ENCODE measurements at places on chromosomes 2 and 18. TPM values are rescaled to one million over a fixed set of nuclear protein-coding genes. Genes with fewer than 3 reads are reported as not detected.
A peak's percentile ranks its signal among the peaks of the same experiment; 100 is the strongest.

- no peak for DNase-seq
Measured at GRCh38 chr18:54911551-54911950, 47.7 kb downstream of the CCDC68 start.

GRCh38 chr2:12612671-12613070 lies 104.1 kb upstream of the TRIB2 start:
- DNase-seq = no peak

DNA sequence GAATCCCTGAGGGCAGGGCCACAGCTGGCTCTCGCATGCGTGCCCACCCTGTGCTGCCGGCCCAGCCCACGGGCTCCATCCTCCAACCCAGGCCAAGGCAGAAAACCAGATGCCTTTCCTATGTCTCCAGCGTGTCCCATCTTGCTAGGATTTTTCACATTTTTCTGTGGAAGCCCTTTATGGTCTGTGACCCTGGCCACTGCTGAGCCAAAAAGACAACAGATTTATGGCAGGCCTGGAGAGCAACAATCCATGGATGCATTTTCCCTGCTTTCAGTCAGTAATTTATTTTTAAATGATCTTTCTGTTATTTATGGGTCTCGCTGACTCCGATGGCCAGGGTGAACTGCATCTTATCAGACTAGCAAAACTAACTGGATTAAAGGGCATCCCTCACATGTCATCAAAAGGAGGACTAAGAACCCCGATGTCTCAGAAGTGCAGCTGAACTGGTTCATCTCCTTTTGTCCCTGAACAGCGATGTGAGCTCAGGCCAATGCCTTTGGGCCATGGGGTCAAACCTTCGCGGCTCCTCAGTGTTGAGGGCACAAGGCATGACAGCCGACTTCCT lies 346.0 kb downstream of the CYRIA start:
- DNase-seq = no peak

- DNase-seq = peak; percentile 12
Measured at GRCh38 chr18:40019797-40020392, 1935.1 kb upstream of the PIK3C3 start.

DNA sequence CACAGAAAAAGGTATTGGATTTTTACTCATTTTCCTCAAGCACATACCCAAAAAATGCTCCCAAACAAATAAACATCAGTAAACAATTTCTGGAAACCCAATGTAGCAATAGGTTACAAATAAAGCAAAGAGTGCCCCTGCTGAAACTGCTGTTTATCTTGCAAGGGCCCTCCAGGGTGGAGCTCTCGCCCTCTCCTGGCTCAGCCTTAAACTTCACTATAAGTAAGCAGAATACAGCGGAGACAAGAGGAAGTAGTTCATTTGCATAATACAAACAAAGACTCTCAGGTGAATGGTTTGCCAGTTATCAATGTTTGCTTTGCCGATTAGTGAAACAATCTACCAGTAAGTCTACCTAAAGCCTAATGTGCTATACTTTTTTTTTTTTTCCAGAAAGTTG lies 437.6 kb downstream of the DLGAP1 start:
- DNase-seq = peak; percentile 56

GRCh38 chr18:45251236-45251635 lies 364.0 kb upstream of the SLC14A2 start:
- no peak for DNase-seq

- DNase-seq = no peak
Measured at GRCh38 chr2:101698844-101699754, 1.6 kb downstream of the MAP4K4 start.

- peak; percentile 74 for DNase-seq
Measured at GRCh38 chr2:105768961-105769452, 24.3 kb downstream of the NCK2 start.

GRCh38 chr2:39408351-39409136 lies 28.5 kb downstream of the MAP4K3 start:
- no peak for DNase-seq

DNA sequence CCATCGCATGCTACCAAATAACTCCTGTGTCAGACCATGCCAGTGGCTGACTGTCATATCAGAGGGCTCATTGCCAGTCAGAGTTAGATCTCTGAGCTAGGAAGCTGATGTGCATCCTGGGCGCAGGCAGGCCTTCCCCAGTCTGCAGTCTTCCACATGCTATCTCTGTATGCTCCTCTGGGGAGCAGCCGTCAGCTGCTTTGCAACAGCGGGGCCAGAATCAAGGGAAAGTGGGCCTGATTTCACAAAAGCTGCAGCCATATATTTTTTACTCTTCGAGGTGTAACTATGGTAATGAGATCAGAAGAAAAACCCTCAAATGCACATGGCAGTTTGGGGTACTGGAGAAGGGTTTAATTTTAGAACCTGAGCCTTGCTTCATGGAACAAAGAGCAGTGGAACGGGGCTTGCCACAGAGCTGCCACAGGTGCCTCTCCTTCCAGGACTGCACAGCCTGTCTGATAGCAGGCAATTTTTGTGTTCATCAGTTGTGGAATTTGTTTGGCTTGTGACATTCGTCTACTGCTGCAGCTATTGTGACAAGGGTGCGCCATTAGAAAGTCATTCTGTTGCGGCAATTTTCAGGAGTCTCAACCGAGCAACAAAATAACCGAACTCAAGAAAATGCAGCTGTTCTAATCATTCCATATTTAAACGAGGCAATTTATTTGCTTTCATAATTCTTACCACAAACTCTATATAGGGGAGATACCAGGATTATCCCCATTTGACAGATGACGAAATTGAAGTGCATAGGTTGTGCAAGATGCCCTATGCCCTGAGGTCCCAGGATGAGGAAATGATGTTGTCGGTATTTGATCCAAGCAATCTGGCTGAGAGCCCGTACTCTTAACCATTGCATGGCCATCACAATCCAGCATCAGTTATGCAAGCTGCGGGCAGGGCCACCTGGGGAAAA lies 109.6 kb upstream of the CYRIA start:
- DNase-seq = peak; percentile 15

DNA sequence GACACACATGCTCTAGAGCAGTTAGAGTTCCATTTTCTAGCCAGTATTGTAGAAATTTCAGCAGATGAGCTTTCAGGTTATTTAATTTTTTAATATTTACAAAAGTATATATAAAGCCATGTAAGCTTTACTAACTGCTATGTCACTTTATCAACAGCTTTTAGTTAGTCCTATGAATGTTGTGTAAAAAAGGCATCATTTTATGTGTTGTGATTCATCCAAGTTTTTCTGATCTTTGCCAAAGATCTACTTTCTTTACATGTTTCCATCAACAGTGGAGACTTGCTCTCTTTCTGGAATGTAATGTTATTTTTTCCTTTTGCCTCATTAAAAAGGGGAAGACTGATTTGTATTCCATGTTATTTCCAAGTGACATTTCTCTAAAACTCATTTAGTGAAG lies 125.2 kb upstream of the TFPI start:
- no peak for DNase-seq

GRCh38 chr2:74205596-74205995 lies 7.2 kb downstream of the MTHFD2 start:
- no peak for DNase-seq

DNA sequence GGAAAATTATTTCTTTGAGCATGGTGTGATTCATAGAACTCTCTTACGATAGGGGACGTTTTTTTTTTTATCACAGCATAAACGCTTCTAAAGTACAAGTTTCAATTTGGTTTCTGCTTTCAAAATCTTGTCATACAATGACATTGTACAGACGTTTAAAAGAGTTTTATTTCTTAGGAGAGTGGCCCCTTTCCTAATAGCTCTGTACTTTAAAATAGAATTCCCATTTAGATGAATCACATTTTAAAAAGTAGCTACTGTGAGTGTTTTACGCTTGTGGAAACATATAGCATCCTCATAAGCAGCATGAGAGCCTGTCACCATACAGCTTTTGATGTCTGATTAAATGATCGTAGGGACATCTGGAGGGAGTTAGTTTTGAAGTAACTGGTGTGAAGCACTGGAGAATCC lies 510.9 kb downstream of the PARD3B start:
- DNase-seq = no peak

- DNase-seq = no peak
Measured at GRCh38 chr2:8028981-8029380, 652.9 kb upstream of the ID2 start.

- no peak for DNase-seq
Measured at GRCh38 chr2:81467096-81467495, 1162.5 kb upstream of the LRRTM1 start.

DNA sequence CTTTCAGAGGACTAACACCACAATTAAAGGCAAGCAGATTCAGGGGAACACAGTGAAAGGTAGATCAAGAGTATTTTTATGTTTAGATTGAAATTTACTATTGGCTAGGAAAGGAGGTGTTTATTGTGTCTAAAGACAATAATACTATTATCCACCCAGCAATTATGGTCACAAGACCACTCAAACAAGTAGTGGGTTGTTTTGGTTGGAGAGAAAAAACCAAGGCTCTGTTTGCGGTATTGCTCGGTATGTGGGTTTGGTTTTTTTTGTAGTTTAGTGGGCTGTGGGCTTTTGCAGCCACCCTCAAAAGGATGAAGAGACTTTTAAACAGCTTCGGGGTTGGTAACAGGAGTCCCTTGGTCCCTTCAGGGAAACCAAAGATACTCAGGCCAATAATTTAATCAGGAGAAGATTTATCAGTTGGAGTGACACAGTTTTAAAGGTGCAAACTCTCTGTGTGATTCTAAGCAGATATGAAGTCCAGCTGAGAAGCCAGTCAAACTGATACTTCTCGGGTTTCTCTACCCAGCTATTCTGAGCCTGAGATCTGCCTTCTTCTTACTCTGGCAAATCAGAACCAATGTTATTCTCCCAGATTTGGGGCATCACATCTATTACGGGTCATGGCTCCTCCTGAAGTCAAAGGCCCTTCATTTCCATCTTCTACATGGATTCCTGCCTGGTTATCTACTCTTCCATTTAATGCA lies 55.3 kb downstream of the DCC start:
- DNase-seq = no peak

- DNase-seq = peak; percentile 39
Measured at GRCh38 chr2:111534910-111535352, 349.1 kb downstream of the ANAPC1 start.

GRCh38 chr2:65464604-65465003 lies 32.2 kb upstream of the SPRED2 start:
- no peak for DNase-seq

GRCh38 chr18:77131652-77132368 lies 773 bp downstream of the MBP start:
- DNase-seq = peak; percentile 85

DNA sequence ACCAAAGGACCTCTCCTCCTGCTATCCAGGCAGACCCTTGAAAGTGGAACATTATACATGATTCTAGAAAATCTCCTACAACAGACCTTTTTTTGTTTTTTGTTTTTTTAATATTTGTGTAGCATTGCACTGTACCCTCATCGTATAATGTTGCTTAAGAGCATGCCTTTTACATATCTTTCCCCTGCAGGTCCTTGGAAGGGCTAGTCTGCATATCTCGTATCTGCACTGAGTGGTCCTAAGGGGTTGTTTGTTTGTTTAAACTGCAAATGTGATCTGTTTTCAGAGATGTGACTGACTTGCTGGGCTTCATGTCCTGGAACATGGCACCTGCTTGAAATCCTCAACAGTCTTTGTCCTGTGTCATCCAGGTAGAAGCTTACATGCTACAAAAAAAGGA lies 204.1 kb downstream of the FAM210A start:
- no peak for DNase-seq

- no peak for DNase-seq
Measured at GRCh38 chr2:19579461-19579860, 221.0 kb upstream of the OSR1 start.

GRCh38 chr18:46481847-46482245 lies 175.2 kb downstream of the LOXHD1 start:
- no peak for DNase-seq

GRCh38 chr2:44612276-44612675 lies 250.5 kb downstream of the CAMKMT start:
- DNase-seq = no peak

DNA sequence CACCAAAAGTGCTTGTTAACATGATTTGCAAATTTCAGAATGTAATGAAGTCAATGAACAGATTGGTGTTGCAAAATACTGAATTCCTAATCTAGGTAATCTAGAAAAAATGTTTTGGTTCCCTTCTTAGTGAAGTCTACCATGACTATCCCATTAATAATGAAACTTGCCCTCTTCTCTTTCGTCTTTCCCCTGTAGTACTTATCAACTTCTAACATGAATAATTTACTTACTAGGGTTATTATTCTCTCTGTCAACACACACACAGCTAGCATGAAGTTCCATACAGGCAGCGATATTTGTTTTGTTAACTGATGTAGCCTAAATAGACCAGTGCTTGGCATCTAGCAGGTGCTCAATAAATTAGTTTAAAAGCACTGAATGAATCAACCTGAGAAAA lies 160.2 kb downstream of the NCK2 start:
- DNase-seq = no peak

DNA sequence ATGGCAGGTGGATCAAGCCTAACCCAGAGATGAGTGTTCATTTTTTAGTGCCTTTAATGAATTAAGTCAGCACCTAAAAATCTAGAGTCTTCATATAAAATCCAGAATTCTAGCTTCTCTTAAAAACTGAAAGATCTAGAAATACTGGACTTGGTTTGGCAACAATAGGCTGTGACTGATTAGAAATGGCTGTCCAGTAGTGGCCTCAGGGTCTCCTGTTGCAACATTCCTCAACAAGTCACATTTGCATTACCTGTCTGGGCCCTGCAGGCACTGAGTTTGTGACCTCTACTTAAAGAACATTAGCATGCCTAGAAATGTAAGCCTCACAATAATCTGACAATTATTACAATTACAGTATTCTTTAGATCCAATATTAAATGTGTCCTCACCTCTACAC lies 33.1 kb downstream of the MBD2 start:
- peak; percentile 28 for DNase-seq

GRCh38 chr2:152510621-152511020 lies 175.6 kb downstream of the FMNL2 start:
- DNase-seq = no peak

- DNase-seq = no peak
Measured at GRCh38 chr18:47470941-47471340, 219.5 kb upstream of the SKOR2 start.

DNA sequence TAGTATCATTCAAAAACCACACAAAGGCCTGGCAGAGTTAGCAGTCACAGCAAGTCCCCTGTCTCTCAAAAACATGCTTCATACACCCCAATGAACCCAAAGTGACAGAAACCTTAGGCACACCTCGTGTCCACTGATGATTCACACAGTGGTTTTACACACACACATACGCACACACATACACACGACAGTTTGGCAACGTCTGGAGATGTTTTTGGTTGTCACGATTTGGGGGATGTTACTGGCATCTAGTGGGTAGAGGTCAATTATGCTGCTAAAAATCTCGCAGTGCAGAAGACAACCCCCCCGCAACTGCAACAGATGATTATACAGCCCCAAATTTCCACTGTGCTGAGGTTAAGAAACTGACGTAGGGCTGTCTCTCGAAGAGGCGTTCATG lies 72.9 kb upstream of the PARD3B start:
- DNase-seq = no peak

Gene PAX8
- not detected for total RNA-seq

Gene SDC1
- total RNA-seq = 27.2 TPM

Gene MYOM1
- 0.55 TPM for total RNA-seq

Gene PLCL1
- total RNA-seq = 0.22 TPM

Gene KIAA2012
- not detected for total RNA-seq

Gene CD207
- total RNA-seq = not detected

Gene VWA3B
- total RNA-seq = 1.0 TPM

Gene LYG1
- total RNA-seq = 0.22 TPM

Gene LGALSL
- total RNA-seq = 12.1 TPM

Gene CRYGC
- not detected for total RNA-seq

Gene IL1RN
- total RNA-seq = not detected

Data from H7 (cell line).